ENCODE measurements at places on chromosomes 3 and 15.
A peak's percentile ranks its signal among the peaks of the same experiment; 100 is the strongest.

DNA sequence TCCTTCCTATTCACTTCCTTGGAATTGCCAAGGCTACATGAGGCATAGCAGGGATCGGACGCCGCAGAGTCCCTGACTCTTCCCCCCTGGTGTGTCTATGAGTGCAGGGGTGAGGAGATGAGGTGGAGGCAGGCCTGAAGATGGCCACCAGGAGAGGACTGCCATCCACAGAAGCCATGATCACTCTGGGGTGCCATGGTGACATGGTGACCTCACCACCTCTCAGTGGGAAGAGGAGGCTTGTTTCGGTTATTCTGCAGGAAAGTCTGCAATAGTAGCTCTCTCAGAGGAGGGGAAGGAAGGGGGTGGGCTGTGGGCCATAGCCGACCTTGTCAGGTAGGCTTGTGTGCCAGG, 57.0 kb upstream of the LIMD1 start:
- DNase-seq = no peak

- DNase-seq = no peak
These were observed 727.7 kb downstream of the NTRK3 start for GRCh38 chr15:87528873-87529272.

GRCh38 chr15:60184579-60184978, 180.5 kb downstream of the FOXB1 start:
- DNase-seq = no peak

GRCh38 chr15:82040862-82041261, 5.0 kb downstream of the MEX3B start:
- DNase-seq = no peak

GRCh38 chr3:118740722-118741290, 293.8 kb downstream of the IGSF11 start:
- no peak for DNase-seq

DNA sequence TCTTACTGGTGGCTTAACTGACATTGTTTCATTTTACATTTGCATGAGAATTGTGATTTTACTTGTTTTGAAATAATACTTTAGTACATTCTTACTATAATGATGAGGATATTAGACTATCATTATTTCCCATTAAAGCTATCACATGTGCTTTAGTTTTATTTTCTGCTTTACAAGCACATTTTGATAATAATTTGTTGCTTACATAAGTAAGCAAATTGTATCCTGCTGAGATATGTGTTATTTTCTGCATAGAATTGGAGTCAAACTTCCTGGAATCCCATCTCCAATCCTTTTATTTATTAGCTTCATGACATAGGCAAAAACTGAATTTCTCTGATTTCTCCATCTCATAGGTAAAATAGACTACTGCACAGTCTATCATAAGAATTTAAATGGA, 847.4 kb downstream of the DIPK2A start:
- no peak for DNase-seq

DNA sequence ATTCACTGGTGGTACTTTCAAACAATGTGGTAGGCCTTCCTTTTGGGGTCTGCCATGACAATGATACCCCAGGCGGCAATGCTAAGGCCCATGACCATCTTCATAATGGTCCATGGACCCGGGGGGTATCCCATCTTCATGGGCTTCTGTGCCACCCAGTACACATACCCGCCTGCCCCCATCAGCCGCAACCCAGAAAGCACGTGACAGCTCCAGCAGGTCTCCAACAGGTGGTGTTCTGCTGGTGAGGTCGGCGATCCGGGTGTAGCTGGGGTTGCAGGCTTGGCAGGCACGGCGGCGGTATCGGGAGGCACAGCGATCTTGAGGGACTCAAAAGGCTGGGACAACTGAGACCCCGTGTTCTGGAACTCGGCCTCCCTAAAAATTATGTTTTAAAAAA, 214.5 kb downstream of the SNRPN start:
- DNase-seq = no peak

DNA sequence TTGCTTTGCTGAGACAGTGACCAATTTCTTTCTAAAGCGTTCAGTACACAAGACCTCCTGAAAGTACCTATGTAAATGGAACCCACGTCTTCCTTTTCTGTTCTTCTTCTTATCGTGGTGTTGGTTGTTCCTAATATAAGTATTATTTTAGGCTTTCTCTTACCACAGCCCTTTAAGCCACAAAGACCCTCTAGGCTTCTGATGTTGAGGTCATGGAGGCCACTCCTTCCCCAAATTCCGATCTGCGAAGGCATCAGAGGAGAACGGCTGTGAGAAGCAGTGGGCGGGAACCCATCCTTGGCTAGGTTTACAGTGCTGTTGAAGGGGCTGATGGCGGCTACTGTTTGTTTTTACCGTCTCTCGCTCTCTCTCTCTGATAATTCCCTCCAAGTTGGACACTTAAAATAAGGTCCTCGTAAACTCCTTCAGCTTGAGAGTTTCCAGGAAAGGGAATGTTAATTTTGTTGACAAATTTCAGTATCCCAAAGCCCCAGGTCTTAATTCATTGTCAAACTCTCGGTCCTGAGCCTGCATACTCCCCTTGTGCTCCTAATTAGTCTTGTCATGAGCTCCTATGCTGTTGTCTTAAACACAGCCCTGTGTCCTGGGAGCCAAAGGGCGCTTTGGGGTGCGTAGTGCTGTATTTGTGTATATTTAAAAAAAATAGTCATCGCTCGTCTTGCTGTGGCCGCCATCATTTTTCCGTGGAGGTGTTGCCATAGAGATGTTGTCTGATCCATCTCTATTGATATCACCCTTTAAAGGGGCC, 178.8 kb downstream of the OPA1 start:
- DNase-seq = no peak

- DNase-seq = no peak
These were observed 54.3 kb upstream of the NEK10 start for GRCh38 chr3:27423463-27423862.

DNA sequence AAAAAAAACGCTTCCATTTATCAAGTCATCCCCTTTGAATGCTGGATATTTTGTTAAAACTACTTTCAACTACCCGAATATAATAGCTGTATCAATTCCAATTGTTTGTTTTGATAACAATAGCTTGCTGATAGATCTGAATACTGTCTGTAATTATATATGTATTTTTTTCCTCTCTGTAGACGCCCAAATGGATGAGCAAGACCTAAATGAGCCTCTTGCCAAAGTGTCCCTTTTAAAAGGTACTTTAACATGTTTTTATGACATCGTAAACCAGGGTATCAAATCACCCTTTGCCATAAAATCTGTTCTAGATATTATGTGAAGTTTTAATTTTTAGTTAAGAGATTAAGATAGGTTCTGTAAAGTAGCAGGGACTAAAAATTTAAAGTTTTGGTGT, 111.5 kb upstream of the FLNB start:
- DNase-seq = no peak

- no peak for DNase-seq
These were observed 324.5 kb upstream of the GBE1 start for GRCh38 chr3:82085851-82086475.

DNA sequence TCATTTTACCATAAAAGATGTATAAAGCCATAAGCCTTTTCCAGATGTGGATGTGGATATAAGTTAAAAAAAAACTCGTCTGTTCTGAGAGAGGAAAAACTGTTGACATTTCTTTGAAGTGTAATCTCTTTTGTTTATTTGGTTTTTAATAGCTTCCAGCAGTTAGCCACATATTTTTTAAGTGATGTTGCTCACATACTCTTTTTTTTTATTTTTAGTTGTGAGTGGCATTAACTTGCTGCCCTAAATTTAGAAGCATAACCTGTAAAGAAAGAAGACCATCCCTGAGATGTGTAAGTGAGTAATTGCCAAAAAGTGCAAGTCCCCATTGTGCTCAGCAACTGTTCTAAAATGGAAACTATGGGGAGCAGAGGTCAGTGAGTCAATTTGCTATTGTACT, 415.9 kb upstream of the MDFIC2 start:
- no peak for DNase-seq

DNA sequence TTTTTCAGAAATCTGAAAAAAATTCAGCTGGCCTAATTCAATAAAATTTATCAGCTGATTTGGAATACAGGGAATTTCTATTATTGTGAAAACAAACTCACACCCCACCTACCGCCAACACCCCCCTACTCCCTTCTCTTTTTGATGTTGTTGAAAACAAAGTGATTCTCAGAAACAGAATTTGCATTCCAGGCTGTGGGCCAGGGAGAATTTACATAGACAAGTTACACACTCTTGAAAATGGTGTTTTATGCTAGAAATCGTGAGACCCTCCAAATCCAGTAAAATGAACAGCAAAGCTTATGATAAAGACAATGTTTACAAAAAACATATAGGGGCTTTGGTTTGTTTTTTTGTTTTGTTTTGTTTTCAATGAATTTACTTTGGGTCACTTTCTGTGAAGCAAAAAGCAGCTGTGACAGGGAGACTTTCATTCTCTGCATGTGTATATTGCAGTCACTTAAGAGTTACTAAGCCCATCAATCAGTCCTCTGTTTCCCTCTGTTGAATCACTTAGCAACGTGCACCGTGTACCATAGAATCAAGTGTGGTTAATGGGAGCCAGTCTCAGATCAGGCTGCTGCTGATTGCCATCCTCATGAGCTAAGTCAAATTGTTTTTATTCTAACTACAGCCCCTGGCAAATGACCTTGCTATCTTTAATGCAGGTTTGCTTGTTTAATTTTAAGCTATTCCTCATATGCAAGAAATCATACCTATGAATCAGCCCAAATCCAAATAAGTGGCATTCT, 159.8 kb downstream of the ALCAM start:
- DNase-seq = no peak

GRCh38 chr15:68427366-68427765, 4.6 kb downstream of the ITGA11 start:
- no peak for DNase-seq

DNA sequence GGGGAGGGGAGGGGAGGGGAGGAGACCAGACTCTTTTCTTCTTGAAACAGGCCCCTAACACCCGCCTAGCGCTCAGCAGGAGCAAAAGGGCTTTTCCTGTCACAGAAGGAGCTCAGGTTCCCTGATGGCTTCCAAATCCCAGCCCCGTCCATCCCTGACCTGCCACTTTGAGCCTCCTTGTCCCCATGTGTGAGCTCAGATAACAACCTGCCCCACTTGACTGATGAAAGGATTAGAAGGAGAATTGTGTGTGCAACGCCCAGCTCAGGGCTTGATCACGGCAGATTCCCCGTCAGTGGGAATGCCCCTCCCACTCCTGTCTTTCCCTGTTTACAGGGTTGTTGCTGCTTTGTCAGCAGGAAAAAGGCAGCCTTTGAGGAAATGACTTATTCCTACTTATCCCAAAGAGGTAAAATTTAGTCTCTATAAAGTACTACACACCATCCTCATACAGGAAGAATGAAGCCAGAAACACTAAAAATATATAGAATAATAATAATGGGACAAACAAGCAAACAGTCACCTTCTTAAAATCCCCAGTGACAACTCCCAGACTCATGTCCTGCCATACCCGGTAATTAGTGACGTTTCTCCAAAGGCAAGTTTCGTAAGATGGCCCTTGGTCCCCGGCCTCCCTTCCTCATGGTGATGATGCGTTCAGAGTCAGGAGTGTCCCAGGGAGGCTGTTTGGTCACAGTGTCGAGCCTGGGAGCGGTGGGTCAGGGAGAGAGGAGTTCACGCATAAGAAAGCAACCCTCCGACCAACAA, 6.1 kb upstream of the LRRC15 start:
- DNase-seq = no peak

DNA sequence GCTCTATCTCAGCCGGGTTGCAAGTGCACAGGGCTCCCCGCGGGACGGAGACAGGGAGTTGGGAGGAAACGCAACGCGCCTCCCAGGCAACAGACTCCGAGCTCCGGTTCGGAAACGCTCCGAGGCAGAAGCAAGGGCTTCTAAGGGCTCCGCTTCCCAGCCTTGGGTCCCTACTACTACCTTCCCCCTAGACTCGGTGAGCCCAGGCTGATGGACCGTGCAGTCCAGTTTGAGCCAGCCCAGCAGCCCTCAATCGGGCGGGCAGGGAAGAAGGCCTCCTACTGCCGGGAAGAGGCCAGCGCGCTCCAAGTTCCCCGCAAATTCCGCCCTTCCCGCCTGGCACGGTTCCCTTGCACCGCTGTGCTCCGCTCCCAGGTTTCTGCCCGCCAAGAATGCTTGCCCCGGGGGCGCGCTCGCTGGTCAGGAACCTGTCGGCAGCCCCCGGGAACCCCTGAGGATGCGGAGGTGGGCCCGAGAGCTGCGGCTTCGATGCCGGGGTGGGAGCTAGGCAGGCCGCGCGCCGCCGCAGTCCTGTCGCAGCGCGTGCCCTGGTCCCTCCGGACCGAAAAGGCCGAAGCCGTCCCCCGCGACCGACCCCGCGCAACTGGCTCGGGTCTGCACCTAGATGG, 728 bp downstream of the TRANK1 start:
- peak; percentile 14 for DNase-seq

- DNase-seq = no peak
These were observed 13.5 kb downstream of the BFSP2 start for GRCh38 chr3:133413161-133414020.

DNA sequence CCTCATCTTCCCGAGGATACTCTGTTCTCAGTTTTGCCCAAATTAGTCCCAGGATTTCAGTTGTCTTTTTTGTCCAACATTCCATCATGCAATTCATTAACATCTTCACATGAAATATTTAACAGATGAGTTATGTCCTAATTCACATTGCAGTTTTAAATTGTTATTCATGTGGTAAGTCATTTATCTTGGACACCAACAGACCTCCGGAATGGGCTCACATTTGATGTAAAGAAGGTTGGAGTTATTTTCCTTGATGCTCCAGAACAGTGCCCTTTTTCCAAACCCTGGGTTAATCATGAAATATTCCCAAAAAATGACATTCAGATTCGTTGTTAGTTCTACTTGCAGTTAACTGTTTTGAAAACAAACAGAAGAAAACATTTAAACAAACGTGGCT, 32.8 kb upstream of the LRTM1 start:
- DNase-seq = no peak

DNA sequence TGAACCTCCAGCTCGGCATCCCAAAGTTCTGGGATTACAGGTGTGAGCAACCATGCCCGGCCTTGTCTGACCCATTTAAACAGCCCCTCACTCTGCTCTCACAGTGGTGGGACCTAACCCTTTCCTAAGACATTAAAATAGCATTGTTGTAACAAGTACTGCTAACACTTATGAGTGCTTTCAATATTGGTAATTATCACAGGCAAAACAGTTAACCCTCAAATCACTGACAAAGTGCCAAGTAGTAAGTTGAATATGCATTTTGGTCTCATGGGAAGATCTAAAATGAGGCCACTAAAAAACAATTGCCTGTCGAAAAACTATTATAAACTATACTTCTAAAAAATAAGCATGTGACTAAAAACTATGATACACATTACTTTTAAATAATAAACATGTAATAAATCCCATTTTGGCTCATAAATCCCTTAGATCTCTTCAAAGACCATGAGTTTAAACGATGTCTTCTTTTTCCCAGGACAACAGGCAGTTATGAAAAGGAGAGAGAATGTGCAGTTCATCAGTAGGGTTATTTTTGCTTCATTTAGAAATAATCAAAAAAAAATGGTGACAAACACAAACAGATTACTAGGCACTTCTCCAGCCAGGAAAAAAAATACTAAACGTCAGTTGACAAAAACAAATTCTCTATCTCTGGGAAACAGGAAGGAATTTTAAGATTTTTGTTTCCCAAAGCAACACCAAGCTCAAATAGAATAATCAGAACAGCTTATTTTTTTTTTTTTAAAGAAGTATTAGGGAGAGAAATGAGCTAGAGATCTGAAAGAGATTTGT, 95.4 kb downstream of the RFTN1 start:
- DNase-seq = no peak

GRCh38 chr3:126197343-126197742, 17.0 kb upstream of the ALDH1L1 start:
- no peak for DNase-seq
